NCI-H524 (cell line): ENCODE measurements at places on chromosomes 3 and 15.
A peak's percentile ranks its signal among the peaks of the same experiment; 100 is the strongest.

GRCh38 chr15:88202231-88202630 is 54.3 kb downstream of the NTRK3 start:
- DNase-seq: no peak

- peak; percentile 67 for DNase-seq
These were observed 20.9 kb downstream of the CD276 start for GRCh38 chr15:73704869-73705645.

GRCh38 chr15:73991260-73991659 is 835 bp downstream of the STOML1 start:
- no peak for DNase-seq

GRCh38 chr3:169813278-169813677 is 574 bp upstream of the LRRC34 start:
- DNase-seq: no peak

- DNase-seq: no peak
These were observed 592.2 kb downstream of the FHIT start for GRCh38 chr3:60659098-60659497.

DNA sequence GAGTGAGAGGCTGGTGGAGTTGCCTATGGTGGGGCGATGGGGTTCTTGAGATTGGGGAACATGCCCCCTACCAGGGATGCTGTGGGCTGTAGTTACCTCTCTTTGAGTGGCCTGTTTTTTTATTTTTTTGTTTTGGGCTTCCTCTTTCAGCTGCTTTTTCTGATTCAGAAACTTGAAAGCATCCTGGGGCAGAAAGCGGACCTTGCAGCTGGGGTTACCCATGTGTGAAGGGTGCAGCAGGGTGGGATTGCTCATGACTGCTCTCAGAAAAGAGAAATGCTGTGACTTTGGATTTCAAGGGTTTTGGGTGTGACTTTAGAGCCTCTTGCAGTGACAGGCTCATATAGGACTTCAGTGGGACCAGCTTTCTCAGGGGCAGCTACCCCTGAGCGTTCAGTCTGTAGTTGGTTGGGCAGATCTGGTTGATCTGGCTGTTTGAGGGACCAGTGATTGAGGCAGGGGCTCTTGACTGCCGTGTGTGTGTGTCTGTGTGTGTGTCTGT is 1.8 kb downstream of the LIMD1 start:
- DNase-seq: no peak

DNA sequence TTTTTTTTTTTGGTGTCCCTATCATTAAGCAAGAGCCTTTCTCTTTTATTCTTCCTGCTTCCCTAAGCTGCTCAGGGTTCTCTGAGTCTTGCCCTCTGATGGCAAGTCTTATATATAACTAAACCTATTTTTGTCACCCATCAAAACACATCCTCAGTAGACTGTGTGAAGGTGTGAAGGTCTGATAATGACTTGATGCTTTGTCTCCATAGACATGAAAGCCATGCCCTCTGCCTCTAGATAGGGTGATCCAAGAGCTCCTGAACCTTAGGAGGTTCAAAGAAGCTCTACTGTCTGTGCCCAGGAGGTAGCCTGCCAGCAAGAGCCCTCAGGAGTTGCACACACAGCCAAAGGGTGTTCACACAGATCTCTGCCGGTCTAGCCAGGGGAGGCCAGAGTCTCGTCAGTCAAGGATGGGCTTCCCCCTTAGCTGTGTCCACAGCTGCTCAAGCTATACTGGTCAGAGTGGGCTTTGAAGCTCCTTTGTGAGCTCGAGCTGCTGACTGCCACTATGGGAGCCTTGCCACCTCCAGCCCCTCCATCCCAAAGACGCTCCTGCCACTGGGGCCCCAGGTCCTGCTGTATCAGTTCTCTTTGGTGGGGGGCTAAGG is 13.1 kb upstream of the SNX22 start:
- no peak for DNase-seq

GRCh38 chr15:58227706-58228543 is 89.7 kb downstream of the AQP9 start:
- peak; percentile 92 for DNase-seq

DNA sequence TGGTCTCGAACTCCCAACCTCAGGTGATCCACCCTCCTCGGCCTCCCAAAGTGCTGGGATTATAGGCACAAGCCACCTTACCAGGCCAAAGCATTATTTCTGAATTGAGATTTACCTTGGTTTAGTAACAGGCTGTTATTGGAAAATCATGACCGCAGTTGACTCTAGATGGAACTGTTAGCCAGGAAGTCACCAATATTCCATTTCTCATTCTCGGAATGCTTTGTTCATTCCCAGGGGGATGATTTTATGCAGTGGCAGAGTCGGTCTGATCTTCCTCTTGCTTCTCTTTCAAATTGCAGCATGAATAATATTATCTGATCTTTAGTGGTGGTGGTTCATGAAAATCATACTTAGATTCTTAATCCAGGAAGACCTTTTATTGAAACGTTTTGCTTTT is 195.5 kb upstream of the MBNL1 start:
- no peak for DNase-seq

DNA sequence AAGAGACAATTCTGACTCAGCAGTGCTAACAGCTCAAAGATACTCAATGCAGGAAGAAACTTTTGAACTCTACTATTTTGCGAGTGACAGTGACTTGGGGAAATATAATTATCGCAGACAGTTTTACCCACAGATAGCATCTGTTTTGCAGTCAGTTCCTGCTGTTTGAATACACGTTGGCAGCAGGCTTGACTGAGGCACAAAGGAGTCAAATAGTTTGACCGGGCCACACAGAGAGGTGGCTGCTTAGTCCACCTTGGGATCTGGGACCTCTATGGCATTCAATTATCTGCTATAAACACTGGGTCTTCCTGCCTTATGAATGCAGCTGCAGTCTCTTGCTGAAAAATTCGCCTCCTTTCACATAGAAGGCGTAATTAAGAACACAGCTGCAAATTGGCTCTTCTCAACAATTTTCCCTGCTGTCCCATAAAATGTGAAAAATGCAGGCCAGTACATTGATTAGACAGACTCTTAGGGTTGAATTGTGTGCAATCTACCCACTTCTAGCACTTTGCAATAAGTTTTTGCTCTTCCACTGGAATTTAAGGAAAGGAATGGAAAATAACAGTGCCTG is 56.5 kb downstream of the OTOL1 start:
- DNase-seq: no peak

DNA sequence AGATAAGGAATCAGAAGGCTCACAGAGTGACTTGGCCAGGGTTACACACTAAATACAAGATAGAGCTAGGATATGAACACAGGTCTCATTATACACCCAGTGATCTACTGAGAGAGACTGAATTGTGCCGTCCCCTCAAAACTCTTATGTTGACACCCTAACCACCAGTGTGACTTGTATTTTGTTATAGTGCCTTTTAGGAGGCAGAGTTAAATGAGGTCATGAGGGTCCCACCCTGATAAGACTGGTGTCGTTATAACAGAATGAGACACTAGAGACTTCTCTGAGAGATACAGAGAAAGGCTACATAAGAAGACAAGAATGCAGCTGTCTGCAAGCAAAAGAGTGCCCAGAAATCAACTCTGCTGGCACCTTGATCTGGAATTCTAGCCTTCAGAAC is 12.6 kb downstream of the KPNA1 start:
- DNase-seq: no peak

DNA sequence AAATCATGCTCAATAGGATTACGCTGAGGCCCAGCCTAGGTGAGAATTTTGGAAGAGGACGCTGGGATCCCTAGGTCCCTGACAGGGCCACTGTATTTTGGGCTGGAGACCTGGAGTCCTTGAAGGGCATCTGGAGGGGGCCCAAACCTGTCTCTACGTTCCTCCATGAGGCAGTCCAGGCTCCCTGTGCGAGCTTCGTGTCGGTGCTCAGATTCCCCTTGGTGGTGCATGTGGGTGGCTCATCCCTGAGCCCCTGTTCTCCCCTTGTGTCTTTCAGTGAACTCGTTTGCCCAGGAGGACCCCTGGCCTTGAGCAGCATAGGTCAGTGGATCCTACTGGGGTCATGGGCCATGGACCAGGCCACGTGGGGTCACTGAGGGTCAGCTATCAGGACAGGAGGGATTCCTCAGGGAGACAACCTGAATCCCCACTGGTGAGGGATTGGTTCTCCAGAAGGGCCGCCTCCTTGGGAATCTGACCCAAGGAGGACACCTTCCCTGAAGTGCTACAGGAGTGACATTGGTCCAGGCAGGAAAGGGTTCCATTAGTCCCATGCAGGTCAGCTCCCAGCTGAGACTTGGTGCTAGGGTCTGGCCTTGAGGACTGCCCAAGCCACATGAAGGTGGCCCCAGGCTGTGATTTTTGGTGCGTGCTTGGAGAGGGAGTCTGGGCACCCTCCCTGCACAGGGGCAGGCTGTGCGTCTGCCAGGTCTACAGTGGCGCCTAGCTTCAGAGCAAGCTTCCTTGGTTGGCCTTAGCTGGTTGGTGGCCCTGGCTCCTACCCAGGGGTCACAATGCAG is 229.8 kb downstream of the SNRPN start:
- DNase-seq: no peak

GRCh38 chr3:176147251-176147650 is 1050.0 kb downstream of the TBL1XR1 start:
- no peak for DNase-seq

DNA sequence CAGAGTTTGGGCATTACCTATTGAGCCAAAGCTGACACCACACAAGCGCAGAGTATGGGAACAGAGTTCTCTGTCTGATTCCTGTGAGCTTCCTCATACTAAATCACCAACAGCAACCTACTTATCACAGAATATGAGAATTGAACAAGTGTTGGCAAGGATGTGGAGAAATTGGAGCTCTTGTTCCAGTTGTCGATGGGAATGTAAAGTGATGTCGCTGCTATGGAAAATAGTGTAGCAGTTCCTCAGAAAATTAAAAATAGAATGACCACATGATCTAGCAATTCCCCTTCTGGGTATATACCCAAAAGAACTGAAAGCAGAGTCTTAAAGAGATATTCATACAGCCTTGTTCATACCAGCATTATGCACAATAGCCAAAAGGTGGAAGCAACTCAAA is 33.4 kb downstream of the CD86 start:
- DNase-seq: no peak

DNA sequence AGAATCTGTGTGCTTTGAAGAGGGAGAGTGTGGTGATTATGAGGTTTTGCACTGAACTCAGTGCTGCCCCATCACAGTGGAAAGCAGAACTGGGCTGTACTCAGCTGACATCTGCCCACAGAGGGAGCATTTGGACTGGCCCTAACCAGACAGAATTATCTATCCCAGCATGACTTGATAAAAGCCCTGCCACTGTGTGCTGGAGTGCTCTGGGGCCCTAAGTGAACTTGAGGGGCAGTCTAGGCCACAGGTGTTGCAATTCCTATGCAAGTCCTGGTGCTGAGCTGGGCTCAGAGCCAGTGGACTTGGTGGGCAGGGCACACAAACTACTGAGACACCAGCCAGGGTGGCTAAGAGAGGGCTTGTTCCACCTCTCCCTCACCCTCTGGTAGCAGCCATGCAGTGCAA is 269.2 kb upstream of the CTNNB1 start:
- peak; percentile 39 for DNase-seq

GRCh38 chr3:81601707-81602305 is 159.6 kb downstream of the GBE1 start:
- DNase-seq: no peak

DNA sequence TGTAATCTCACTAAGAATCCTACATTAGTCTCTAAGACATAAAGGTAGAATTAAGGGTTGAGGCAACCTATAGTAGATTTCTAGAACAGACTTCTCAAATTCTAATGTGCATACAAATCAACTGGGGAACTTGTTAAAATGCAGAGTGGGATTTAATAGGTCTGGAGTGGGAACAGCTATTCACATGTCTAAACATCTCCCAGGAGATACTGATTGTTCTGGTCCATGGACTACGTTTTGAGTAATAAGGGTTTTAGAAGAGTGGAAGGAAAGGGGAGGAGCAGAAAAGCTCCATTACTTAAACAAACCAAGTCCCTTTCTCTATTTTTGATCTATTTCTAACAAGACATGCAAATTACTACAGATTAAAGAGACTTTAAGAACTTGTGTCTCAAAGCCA is 524.8 kb downstream of the TUSC7 start:
- no peak for DNase-seq

DNA sequence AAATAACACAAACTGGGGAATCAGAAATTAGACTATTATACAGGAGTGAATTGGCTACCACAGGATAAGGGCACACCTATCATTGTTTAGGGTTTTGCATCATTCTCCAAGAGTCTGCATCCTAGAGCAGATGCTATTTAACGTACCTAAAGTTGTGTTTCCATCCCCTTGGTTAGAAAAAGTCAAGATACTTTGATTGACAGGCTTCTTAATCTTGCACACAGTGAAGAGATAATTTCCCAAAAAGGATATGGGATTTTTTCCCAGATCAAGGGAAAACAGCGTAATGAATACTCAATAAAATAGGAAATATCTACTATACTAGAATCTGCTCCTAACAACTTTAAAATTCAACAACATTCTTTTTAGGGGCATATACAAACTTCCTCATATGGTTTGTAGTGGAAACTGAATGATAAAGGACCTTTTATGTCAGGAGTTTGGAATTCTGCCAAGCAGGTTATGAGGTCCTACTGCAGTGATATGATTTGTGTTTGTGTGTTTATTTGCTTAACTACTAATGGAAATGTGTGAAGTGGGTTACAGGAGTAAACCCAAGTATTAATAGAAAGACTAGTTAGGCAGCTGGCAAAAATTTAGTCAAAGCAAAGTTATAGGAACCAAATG is 124.1 kb upstream of the MME start:
- DNase-seq: no peak

- no peak for DNase-seq
These were observed 671 bp upstream of the SEMA3B start for GRCh38 chr3:50268276-50268675.

- DNase-seq: no peak
These were observed 88.0 kb downstream of the TTBK2 start for GRCh38 chr15:42832576-42832975.

- DNase-seq: no peak
These were observed 18.9 kb downstream of the TUSC7 start for GRCh38 chr3:116728454-116728853.

DNA sequence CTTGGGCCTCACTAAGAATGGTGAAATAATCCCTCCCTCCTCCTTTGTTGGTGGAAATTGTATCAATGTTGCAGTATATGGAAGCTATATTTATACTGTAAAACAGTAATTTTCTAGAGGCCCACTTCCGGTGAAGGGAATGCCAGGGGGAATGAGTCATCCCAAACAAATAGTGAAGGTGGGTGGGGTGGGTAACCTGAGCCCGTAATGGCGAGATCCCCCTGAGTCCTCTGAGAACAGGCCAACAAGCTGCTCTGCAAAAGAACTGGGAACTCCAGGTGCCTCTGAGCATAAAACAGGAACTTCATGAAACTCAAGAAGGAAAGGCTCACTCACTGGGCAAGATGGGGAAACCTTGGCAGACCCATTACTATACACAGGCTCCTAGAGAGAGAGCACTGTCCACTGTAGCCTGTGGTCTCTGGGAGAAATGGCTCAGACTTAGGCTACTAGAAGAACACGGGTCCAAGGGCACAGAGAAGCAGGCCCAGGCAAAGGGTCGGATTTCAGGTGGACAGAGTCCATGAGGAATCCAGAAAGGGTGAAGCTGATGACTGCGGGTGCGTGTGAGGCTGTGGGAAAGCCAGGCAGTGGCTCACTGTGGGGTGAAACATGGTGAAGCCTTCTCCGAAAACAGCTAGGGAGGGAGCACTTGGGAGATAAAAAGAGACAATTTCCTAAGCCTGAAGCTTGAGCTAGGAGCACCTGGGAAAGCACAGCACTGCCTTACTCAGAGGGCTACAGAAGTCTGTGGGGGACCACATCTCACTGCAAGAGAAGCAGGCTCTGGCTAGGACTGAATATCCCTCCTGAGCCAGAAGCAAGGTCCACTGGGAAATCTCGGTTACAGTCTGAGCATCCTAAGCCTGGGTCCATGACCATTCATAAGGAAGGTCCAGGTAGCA is 19.8 kb downstream of the LARP6 start:
- DNase-seq: no peak

- no peak for DNase-seq
These were observed 36.4 kb upstream of the FSTL1 start for GRCh38 chr3:120487191-120487650.
